ENCODE measurements at places on chromosomes 13 and 19. TPM values are rescaled to one million over a fixed set of nuclear protein-coding genes. Genes with fewer than 3 reads are reported as not detected.

GRCh38 chr13:75738841-75739240 lies 102.7 kb downstream of the LMO7 start:
- no peak for DNase-seq

DNA sequence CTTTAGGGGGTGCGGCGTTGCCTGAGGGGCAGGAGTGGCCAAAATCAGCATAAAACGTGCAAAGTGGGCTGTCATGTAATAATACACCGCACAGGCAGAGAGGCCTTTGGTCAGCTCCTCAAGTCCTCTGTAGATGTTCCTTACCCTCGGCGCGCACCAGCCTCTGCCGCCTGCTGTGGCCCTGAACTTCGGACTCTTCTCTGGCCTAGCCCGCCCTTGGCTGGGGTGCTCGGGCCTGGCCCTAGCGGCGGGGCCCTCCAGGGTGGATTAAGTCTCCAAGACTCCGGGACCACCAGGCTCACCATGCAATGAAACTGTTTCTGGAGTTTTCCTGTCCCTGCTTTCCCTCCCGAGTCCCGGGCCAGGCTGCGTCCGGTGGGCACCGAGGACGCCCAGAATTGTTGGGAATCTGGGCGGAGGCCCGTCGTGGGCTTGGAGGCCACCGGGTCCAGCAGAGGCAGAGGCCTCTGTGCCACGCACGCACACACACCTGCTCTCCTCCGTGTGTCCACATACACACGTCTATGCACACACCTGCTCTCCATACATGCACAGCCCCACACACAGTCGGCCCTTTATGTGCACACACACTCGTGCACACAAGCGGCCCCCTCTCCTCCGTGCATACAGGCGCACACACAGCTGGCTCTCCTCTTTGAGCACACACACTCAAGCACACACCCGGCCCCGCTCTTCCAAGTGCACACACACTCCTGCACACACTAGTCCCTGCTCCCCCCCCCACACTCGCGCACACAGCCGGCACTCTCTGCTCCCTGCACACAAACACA lies 1.5 kb upstream of the TFDP1 start:
- DNase-seq = no peak

- DNase-seq = peak; percentile 48
Observed at GRCh38 chr19:18878858-18879578, 16.9 kb downstream of the CERS1 start.

DNA sequence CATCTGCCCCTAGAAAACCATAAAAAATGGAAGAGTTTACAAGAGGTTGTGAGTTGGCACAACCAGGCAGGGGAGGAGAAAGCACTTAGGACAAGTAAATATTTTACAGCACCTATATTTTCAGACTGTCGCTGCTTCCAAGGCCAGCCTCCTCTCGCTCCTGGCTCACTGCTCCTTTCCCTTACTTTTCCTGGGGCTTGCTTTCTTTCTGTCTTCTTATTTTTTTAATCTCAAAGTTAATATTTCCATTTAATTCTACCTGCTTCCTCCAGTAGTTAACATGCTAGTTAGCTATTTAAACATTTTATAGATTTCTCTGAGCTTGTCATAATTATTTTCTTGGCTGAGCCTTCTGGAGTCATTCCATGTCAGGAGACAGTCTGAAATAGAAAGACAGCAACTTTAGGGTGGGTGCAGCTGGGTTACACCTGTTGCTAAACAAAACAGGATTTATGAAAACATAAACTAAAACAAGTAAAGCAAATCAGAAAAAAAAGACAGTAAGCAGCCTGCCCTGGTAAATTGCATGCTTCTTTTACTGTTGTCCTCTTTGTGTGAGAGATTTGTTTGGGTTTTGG lies 330.1 kb downstream of the DLEU7 start:
- DNase-seq = no peak

- no peak for DNase-seq
Observed at GRCh38 chr13:99700468-99700867, 199.2 kb downstream of the TM9SF2 start.

GRCh38 chr13:100491164-100491842 lies 97.3 kb downstream of the GGACT start:
- DNase-seq = peak; percentile 65

DNA sequence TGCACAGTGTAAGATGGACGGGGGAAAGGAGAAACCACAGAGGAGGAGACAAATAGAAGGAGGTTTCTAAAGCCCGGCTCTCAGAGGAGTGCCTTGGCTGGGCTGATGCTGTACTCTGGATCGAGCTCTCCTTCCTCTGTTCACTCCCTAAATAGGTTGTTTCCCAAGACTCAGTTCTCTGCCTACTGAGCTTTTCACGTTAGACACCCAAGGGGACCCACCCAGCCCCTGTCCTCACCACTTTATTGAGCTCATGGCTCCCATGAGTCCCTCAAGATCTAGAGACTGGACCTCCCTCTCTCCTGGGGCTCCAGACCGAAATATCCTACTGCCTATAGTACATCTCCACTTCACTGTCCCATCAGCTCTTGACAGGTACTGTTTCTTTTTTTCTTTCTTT lies 38.1 kb upstream of the GPR183 start:
- no peak for DNase-seq

DNA sequence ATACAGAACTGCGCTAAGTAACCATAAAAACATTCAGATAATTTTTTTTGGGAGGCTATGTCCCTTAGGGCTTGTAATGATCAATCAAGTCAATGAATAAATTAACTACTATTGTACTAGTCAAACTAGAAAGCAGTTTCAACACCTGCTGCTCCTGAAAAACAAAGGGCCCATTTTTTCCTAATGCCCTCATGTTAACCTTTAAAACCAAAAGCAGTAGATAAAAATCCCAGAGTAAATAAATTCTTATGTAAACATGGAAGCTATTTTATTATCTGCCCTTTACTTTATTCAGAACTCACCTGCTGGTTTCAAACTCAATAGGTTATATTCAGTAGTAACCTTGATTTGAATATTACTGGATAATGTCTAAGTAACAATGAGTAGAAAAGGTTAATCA lies 159.5 kb upstream of the STARD13 start:
- DNase-seq = no peak

- DNase-seq = peak; percentile 78
Observed at GRCh38 chr19:39052243-39052746, 19.9 kb upstream of the FBXO27 start.

GRCh38 chr13:49791711-49792549 lies 552 bp downstream of the KPNA3 start:
- peak; percentile 80 for DNase-seq

DNA sequence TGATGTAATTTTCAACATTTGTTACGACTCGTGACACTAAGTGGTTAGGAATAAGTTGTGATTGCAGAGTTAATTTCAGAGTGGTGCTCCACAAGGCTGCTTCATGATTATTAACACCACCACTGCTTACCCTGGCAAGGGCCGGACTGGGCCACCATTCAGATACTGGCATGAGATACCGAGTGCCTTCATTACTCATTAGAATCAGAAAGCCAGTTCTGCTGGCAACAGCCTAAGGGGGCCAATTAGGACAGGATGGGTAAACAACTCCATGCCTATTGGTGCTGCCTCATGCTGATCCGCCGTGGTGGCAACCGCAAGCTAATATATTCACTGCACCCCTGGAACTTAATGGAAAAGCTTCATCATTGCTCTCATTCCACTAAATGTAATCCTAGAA lies 575.1 kb downstream of the EFNB2 start:
- DNase-seq = no peak

- DNase-seq = no peak
Observed at GRCh38 chr13:98522371-98522770, 54.5 kb downstream of the STK24 start.

GRCh38 chr13:110875241-110875640 lies 39.6 kb downstream of the ANKRD10 start:
- DNase-seq = no peak

- DNase-seq = no peak
Observed at GRCh38 chr19:8149261-8150094, at the start of gene FBN3. Gene FBN3 (minus strand): TSS chr19:8149592. CDS start chr19:8147480, 2,112 bp downstream.

DNA sequence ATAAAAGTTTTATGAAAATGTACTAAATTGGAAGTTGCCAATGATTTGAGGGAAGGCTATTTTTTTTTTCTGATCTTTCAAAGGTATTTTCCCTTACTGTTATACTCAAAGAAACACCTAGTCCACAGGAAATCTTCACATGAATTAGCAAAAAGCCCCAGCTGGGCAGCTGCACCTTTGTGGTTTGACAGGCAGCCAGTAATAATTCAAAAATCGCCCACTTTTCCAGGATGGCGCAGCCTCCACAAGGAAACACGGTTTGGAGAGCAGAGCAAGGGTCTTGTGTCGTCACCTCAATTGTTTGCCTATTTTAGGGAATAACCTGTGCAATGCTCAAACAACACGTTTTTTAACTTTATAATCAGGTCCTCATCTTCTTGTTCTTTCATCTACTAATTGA lies 324.9 kb upstream of the GPC6 start:
- DNase-seq = no peak

Gene FBXO27
- 18.4 TPM for total RNA-seq

Gene DAPK3
- total RNA-seq = 85.4 TPM

Gene PLIN3
- total RNA-seq = 29.9 TPM
